ENCODE measurements at places on chromosomes 7 and 10. TPM values are rescaled to one million over a fixed set of nuclear protein-coding genes. Genes with fewer than 3 reads are reported as not detected.

DNA sequence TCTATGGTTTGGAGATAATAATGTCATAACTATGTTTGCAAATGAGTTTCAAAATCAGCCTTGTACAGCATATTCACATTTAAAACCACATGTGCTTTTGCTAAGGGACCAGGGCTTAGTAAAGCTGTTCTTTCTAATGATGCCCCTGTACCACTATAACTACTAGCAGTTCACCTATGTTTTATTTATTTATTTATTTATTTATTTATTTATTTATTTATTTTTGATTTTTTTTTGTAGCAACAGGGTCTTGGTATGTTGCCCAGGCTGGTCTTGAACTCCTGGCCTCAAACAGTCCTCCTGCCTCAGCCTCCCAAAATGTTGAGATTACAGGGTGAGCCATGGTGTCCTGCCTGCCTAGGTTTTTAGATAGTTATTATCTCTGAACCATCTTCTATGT, 96.9 kb downstream of the CFAP58 start:
- no peak for DNase-seq

GRCh38 chr7:26556061-26556881, 264.6 kb downstream of the SNX10 start:
- no peak for DNase-seq

- no peak for DNase-seq
Measured at GRCh38 chr7:139991269-139991666, 71.5 kb downstream of the PARP12 start.

DNA sequence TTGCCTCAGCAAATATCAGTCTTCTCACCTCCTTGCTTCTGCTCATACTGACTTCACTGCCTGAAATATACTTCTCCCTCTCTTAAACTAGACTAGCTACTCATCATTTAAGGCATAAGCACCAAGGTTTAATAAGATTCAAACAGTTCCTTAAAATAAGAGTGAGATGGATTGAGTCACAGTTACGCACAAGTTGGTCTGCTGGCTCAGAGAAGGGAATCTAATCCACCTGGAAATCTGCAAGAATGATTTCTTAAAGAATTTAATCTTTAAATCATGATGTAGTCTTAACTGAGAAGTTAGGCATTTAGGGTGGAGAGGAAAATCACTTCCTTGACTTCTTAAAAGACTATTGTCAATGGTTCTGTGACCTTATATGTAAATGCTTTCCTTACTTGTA, 56.2 kb upstream of the TMEM140 start:
- DNase-seq, result no peak

DNA sequence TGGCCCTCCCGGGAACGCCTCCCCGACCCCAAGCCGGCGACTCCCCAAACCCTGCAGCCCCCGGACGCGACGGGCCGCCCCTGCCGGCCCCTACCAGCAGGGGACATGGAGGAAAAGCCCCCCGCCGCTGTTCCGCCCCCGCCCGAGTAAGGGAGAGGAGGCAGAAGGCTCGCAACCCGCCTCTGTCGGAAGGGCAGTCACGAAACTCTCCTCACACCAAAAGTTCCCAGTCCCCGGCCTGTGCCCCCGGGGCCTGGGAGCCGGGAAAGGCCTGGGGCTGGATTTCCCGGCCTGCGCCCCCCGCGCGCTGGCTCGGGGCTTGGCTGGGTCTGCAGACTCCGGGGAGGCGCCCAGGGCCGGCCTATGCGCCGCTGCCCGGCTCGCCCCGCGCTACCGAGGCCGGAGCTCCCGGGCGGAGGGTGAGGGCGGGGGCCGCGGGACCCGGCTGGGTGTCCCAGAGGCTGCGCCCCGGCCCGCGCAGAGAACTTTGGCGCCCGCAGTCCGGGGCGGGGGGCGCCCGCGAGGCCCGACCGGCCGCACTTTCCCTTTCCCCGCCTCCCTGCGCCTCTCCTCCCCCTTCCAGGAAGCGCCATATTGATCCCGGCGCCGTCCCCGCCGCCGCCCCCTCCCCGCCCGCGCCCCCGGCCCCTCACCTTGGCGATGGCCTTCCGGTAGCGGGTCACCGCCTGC, 728 bp downstream of the PARD3 start:
- DNase-seq, result no peak

Gene STOX1
- polyA plus RNA-seq, result 0.47 TPM

DNA sequence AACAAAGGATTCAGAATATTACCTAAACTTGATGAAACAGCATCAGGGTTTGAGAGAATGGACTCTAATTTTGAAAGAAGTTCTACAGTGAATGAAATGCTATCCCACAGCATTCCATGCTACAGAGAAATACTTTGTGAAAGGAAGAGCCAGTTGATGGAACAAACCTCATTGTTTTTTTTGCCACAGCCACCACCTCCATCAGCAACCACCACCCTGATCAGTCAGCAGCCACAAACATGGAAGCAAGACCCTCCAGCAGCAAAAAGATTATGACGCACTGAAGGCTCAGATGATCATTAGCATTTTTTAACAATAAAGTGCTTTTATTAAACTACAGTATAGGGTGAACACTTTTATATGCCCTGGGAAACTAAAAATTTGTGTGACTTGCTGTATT, 98.7 kb downstream of the LRRC4 start:
- no peak for DNase-seq

GRCh38 chr10:94093286-94093905, 99.7 kb downstream of the PLCE1 start:
- no peak for DNase-seq

DNA sequence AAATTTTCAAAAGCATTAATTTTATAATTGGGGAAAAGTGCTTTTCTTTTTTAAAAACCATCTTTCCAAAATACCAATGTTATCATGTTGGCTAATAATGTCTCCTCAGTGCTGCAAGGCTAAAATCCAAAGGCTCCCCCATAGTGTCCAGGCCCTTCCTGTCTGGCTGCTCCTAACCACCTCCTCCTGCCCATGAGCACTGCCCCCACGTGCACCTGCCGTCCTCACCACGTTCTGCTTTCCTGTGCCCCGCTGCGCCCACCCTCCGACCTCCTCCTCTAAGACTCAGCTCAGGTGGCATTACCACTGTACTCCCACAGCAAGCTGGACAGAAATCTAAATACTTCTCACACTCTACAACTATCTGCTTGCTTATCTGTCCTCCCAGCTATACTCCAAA, 17.7 kb downstream of the PAXIP1 start:
- no peak for DNase-seq

DNA sequence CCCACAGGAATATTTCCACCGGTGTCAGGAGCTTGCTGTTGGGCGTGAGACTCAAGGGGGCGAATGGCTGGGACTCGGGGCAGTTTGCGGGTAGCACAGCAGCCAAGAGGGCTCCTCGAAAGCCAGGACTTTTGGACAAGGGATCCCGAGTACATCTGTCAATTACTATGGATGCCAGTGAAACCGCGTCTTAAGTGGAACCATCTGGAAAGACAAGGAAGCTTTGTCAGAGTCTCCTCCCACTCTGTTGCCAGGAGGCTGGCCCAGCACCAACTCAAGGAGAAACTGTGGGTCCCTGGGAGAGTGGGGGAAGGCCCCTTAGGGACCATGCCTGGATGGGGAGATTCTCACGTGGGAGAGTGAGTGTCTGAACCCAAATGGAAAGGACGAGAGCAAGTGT, 57.1 kb downstream of the C10orf143 start:
- no peak for DNase-seq

DNA sequence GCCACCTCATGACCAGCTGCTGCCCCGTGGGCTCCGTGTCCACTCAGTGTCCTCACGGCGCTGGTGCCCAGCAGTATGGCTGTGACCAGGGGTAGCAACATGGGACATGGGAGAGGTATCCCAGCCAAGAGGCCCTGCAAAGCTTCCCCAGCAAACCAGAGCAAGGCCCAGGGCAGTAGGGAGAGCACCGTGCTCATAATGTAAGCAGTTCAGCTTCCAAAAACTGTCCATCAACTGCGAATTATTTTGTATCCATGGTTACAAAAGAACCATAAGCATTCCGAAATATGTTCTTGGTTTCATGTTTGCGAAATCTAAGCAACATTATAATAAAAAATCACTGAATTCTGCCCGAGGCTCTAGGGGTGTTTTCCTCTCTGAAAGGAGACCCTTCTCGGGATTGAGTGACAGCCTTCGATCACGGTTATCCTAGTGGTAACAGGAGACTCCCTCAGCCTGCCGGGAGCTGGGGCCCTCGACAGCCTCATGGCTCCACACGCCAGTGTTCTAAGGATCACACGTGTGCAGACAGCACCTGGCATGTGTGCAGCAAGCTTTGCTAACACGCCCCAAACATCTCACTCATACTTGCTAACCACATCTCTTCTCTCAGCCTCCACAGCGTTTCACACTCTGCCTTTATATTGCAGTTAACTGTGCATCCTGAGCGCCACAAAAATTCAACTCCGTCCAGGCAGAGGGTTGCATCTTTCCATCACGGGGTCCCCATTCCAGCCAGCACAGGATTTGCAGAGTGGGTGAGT, 117.6 kb downstream of the DIP2C start:
- no peak for DNase-seq

- DNase-seq, result no peak
Measured at GRCh38 chr10:46025406-46025805, 5.0 kb downstream of the NCOA4 start.

DNA sequence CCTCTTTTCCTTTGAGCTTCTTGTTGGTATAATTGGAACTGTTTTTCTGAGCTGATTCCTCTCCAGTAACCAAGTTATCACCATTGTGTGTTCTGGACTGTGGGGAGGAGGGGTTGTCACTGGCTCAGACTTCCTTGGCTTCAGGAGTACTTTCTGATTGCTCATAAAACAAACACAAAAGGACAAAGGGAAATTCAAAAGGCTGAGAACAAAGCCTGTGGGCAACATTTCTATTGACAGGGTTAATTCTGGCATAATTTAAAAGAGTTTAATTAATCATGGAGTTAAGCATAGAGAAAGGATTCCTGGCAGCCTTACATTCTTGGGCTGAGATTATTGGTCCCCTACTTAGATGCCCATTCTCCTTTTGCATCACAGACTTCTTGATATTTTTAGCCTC, 222.9 kb upstream of the KMT2E start:
- no peak for DNase-seq

DNA sequence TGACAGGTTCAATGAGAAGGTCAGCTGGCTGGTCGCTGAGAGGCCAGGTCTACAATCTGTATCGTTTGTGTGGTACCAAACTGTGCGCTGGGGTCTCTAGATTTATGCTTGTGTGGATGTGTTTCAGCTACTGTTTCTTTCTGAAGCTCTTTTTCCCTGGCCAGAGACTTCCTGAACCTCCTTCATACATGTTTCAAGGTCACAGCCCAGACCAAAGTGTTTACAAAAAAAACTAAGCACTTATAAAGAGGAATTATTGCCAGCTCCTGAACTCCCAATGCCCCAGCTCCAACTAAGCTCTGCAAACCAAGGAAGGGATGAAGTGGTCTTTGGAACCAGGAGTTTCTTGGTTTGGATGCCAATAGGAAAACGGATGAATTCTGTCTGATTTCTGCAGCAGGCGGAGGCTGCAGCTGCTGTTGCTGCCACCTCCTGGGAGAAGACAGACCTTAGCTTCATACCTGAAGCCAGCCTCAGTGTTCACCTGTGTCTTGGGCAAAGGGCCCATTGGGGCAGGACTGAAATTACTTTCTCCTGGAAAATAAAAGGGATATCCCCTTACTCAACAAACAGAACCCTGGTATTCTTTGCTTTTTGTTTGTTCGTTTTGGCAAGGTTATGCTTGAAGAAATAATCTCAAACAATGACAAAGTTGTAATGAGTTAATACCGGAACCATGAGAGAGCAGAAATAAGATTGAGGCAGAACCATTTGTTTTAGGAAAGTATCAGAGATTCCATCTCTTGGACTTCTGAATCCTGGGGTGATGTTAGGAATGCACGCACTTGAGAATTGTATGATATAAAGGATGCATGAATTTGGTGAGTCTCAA, 24.6 kb upstream of the MKLN1 start:
- DNase-seq, result peak; percentile 29

- DNase-seq, result no peak
Measured at GRCh38 chr10:59266321-59266720, 89.9 kb downstream of the PHYHIPL start.

GRCh38 chr10:102633848-102634247, 10.4 kb upstream of the TRIM8 start:
- DNase-seq, result no peak

DNA sequence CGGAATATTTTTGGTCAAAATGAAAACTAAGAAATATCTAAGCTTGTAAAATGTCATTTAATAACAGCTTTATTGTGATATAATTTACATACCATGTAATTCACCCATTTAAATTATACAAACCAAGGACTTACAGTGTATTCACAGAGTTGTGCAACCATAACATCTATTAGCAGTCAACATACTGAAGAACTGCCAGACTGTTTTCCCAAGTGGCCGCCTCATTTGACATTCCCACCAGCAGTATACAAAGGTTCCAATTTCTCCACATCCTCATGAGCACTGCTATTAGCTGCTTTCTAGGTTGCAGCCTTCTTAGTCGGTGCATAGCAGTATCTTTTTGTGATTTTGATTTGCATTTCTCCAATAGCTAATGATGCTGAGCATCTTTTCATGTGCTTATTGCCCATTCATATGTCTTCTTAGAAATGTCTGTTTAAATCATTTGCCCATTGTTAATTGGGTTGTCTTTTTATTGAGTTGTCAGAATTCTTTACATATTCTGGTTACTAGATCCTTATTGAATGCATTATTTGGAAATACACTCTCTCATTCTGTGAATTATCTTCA, 153.0 kb upstream of the FGFR2 start:
- DNase-seq, result no peak

GRCh38 chr7:44275146-44275545, 50.2 kb downstream of the CAMK2B start:
- DNase-seq, result no peak

- DNase-seq, result no peak
Measured at GRCh38 chr10:116160271-116160670, 112.7 kb downstream of the GFRA1 start.

DNA sequence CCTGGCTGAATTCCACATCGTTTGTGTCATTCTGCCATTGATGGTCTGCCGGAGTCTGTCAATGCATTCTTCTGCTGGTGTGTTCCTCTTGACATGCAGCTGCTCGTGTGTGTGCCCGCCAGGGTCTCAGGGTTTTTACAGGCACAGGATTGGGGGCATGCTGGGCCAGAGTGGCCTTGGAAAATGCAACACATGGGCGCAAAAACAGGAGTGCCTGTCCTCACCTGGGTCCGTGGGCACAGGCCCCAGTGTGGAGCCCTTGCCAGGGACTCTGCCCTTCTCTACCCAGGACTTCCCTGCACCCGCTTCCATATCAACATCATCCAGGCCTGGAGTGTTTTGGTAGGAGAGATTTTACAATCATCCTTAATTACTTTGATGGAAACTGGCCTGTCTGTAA, 340.7 kb downstream of the KIF20B start:
- DNase-seq, result no peak

- DNase-seq, result no peak
Measured at GRCh38 chr10:20901110-20901509, 4.0 kb upstream of the NEBL start.

Gene MRLN
- polyA plus RNA-seq, result 0.21 TPM

GRCh38 chr7:158017111-158018097, 570.2 kb downstream of the PTPRN2 start:
- DNase-seq, result no peak

GRCh38 chr10:79938728-79939406, 10.0 kb downstream of the SFTPD start:
- DNase-seq, result no peak

Gene INSYN2A
- 0.08 TPM for polyA plus RNA-seq

GRCh38 chr7:107045195-107045960, 873 bp downstream of the PRKAR2B start:
- no peak for DNase-seq

- no peak for DNase-seq
Measured at GRCh38 chr7:157650131-157650631, 313.4 kb downstream of the DNAJB6 start.

Gene MLXIPL
- polyA plus RNA-seq, result 10.6 TPM
